Urothelium cell line (cell line): ENCODE measurements at places on chromosomes 11 and 22.

GRCh38 chr22:38259370-38259769 lies 13.4 kb downstream of the TMEM184B start:
- no peak for DNase-seq

- no peak for DNase-seq
Observed at GRCh38 chr11:86365546-86365945, 9.1 kb upstream of the CCDC81 start.

DNA sequence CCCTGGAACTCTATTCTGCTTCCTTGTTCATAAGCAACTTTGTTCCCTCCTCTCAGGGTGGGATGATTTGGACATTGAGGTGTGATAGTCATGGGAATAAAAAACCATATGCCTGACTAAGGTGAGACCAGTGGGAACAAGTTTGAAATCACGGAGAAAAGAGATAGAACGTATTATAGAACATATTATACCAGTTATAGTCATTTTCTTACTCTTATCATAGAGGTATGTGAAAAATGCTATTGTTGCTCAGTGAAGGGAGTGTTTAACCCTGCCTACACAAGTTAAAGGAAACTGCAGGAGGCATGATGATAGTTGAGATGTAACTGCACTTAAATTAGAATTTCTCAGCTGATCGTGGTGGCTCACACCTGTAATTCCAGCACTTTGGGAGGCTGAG lies 15.5 kb downstream of the OR6Q1 start:
- no peak for DNase-seq

- DNase-seq, result no peak
Observed at GRCh38 chr11:70436501-70436860, 38.2 kb downstream of the CTTN start.

GRCh38 chr11:34259087-34259486 lies 98.7 kb downstream of the ABTB2 start:
- no peak for DNase-seq

DNA sequence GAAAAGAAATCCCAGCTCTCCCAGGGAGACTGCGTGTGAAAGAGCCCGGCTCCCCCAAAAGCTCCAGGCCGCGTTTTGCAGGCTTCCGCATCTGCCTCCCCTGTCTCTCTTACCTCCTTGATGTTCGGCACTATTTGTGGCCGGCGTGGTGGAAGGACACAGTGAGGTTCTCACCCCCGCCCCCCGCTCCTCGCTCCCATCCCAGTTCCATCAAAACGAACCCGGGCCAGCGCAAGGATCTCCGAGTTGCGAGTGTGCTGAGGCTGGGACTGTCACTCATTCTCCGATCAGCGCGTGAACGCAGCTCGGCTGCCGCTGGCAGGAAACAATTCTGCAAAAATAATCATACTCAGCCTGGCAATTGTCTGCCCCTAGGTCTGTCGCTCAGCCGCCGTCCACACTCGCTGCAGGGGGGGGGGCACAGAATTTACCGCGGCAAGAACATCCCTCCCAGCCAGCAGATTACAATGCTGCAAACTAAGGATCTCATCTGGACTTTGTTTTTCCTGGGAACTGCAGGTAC lies at the start of gene NCAM1:
Gene NCAM1, plus strand, starts transcription at position 275 of the 523 bp plus-strand sequence.
- DNase-seq, result peak; percentile 87

DNA sequence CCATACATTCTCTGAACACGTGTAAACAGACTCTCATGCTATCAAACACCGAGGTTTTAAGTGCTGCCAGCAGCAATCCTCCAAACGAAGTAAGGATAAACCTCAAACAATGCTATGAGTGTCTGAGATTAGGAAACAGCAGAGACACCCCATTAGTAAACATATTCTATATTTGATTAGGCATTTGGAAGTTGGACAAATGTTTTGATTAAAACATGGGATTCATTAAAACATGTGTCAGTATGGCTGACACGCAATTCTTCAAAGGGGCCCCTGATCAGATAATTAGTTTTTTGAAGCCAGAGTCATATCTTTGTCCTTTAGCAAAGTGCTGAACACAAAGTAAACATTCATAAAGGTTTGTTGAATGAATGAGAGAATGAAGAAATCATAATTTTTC lies 33.2 kb upstream of the BLID start:
- no peak for DNase-seq

DNA sequence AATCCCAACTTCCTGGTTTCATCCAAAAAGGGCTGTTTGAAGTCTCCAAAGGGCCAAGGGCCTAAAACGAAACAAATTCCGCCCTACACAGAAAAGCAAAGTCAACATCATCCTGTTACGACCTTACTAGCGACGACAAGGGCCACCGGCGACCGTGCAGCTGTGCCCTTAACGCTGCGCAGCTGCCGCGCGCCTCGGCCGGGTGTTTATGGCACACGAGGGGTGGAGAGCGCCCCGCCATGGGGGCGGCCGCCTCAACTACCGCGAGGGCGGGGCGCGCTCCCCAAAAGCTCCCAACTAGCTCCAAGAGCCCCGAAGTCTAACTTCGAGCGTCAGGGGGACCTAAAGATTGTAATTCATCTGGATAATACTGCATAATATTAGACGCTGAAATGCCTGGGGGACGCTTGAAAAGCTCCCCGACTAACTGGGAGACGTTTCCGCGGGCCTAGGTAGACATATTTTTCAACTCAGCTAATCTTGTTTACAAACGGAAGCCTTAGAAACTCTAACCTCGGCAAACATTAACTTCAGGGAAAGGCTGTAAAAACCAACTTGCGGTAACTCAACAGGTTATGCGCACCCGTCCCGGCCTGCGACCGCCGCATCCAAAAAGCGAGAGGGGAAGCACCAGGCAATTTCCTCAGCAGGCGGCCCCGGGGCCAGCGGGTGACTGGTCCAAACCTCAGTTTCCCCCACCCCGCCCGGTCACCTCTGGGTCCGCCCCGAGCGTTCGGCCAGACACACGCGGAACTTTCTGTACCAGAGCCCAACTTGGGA lies 694 bp downstream of the TMEM123 start:
- DNase-seq, result peak; percentile 53

DNA sequence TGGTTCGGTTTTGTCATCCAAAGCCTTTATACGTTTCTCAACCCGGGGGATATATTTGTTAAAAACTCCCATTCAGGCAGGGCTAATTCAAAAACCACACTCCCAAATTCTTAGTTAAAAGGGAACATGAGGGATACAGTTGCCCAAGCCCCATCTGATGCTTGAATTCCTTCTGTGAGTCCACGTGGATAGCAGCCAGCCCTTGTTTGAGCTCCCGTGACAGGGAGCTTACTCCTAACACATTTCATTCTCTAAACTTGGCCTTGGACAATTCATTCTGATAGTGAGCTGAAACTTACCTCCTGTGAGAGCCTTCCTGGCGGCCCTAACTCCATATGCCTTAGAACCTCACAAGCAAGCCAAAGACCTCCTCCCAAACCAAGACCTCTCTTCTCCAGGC lies 357.5 kb downstream of the TENM4 start:
- DNase-seq, result no peak
